ENCODE measurements at places on chromosomes 12 and 14.
A peak's percentile ranks its signal among the peaks of the same experiment; 100 is the strongest.

DNA sequence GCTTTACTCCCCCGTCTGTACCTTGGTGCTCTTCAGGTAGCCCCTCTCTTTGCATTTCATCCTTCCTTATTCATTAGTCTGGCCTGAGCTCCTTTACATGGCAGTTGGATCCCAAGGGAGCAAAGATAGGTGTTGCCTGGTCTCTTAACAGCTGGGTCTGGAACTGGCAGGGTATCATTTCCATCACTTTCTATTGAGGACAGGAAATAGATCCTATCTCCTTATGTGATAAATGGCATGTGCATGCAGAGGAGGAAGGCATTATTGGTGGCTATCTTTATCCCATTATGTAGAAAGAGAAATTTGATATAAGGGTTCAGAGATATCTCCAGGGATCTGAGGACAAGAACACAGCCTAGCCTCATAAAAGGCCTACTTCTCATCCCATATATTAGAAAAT is 54.6 kb upstream of the OAS1 start:
- DNase-seq: no peak

DNA sequence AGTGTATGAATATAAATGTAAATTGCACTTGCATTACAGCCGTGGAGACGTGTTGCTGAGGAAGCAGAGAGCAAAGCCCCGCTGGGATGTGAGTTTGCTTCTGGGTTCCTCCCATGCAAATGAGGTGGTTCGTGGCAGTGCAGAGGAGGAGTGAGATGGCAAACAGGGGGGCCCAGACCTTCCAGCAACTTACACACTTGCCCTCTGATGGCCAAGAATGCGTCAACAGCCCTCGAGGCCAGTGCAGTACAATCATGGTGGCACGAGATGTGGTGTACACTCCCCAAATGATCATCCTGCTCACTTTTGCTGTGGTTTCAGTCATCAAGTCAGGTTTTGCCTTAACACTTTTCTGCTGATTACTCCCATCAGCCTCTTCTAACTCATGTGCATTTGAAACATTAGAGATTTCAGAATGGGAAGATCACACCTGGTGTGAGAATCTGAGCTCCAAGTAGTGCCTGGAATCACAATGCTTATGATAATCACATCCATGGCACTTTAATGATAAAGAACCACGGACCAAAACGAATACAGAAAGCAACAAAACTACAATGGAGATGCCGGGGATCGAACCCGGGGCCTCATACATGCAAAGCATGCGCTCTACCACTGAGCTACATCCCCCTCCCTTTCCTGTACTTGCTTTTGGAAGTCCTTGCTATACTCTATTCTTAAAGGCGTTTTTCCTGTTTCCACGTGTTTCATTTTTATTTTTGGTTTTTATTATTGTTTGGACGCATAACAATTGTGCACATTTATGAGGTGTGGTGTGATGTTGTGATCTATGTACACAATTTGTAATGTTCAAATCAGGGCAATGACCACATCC is 7.0 kb upstream of the UBC start:
- peak; percentile 96 for DNase-seq

- DNase-seq: no peak
Measured at GRCh38 chr14:55802986-55803872, 223.2 kb downstream of the KTN1 start.

- no peak for DNase-seq
Measured at GRCh38 chr12:131907379-131908091, 13.1 kb downstream of the ULK1 start.

DNA sequence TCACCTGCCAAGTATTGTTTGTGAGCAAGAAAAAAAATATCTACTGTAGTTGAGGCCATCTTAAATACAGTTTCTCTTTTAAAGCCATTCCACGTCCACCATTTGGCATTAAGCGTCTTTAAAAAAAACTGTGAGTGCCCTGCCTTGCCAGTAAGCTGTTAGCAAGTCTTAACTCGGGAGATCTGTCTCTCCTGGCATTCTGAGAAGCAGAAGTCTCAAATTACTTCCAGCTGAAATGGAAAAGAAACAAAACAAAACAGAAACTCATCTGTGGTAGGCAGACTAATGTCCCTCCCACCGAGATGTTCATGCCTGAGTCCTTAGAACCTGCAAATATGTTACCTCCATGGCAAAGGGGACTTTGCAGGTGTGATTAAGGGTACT is 126.2 kb downstream of the CRADD start:
- no peak for DNase-seq

DNA sequence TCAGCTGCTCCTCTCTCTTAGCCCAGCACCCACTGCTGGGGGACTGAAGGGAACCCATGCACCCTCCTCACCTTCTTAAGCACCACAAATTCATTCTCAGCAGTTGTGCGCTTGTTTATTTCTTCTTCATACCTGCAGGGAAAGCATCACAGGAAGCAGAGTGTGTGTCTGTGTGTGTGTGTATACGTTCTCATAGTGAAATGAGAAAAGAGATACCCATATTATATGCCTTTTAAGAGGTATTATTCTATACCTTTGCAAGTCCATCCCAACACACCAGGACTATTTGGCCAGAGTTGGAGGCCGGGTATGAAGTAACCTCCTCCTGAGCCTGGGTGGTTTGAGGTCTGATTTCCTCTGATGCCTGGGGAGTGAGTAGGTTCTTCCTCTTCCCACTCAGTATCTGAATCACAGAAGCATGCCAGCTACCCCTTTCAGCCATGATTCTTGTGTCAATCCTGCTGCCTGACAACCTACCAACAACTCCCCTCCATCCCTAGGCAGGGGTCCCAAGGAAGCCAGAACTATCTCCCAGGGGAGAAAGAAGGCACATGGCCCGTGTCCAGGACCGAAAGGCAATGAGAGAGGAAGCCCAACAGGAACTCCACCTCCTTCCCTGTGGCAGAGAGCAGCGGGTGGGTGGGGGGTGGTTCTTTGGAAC is 3.0 kb downstream of the KRT73 start:
- DNase-seq: no peak

GRCh38 chr12:64650762-64651161 is 40.5 kb downstream of the RASSF3 start:
- DNase-seq: no peak

DNA sequence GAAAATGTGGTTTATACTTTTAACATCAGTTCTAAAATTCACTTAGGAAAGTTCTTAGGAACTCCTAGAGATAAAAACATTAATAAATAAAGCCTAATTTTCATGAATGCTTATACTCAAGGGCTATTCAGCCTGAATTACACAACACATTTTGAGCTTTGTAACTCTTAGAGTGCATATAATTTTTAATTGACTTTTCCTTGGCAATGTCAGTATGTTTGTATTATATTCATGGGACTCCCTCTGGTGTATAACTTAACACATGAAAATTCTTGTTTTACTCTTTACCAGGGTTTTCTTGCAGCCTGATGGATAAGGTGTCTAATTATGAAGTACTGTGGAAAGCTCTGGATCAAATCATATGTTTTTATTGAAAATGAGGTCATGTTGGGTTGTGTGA is 150.6 kb upstream of the HMGA2 start:
- no peak for DNase-seq

- DNase-seq: peak; percentile 80
Measured at GRCh38 chr12:93847517-93848474, 170.6 kb downstream of the CRADD start.

DNA sequence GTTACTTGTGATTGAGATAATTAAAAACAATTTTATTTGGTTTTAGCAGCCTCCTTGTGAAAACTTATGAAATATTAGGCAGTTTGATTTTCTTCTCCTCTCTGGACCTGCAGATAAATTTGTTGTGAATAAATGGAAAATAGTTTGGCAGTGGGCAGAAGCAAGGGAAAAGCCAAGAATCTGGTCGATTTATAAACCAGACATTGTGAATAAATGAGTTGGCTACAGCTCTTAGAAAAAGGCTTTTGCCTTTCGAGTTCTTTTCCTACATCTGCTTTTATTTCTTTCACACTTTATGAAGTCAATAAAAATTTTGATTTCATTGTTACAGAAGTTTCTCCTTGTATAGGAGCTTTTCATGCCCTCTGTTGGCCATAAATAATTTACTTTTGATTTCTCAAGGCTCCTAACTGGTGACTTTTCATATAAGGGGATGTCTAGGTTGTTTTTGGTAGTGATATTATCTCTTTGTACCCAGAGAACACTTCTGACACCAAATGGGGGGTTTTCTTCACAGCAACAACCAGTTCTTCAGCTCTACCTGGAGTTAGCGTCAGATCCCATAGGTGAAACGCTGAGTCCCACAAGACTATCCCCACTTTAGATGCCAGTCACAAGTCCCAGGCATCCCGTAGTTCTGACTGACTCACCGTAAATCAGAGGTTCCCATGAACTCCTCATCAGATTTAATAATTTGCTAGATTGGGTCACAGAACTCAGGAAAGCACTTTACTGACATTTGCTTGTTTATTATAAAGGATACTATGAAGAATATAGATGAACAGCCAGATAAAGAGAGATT is 136.5 kb upstream of the DNM1L start:
- no peak for DNase-seq

DNA sequence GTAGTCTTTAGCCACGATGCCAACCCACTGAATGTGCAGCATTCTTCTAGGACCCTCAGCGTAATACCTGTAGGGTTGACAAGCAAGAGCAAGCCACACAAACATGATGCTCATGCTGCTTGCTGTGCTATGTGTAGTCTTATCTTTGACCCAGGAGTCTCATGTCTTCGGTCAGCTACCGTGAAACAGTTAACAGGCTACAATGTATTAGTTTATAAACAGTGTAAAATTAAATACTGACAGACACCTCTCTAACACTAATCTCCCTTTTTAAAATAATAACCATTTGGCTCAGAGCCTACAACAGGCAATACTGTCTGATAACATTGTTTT is 1.9 kb downstream of the EAPP start:
- DNase-seq: no peak

GRCh38 chr14:98878282-98878681 is 393.7 kb downstream of the BCL11B start:
- no peak for DNase-seq

DNA sequence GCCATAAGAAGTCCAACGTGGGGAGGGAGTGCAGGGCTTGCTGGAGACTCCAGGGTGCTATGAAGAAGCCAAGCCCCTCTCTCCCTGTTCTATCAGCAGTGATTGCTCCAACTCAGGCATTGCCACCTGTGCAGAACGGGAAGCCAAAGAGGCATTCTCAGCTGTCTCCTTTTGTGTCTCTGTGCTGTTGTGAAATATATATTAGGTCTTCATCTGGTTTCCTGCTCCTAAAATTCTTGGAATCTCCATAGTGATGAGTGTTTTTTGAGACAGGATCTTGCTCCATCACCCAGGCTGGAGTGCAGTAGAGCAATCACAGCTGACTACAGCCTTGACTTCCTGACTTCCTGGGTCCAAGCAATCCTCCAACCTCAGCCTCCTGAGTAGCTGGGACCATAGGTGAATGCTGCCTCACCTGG is 51.2 kb upstream of the AEBP2 start:
- no peak for DNase-seq

GRCh38 chr12:28367993-28368392 is 177.7 kb downstream of the CCDC91 start:
- no peak for DNase-seq

- DNase-seq: no peak
Measured at GRCh38 chr12:98882526-98882925, 237.4 kb downstream of the APAF1 start.

DNA sequence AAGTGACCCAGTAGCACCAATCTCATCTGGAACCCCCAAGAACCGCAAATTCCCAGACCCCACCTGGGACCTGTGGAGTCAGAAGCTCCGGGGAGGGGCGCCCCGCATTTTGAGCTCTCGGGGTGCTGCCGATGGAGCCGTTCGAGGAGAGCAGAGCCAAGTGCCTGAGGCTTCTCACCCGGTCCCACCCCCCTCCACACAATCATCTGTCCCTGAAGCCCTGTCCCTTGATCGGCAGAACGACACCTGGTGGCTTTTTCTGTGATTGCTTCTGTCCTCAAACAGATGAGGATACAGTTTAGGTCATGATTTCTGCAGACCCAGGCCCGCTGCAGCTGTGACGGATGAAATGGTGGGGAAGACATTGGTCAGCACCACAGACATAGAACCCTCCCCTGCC is 74.7 kb downstream of the NOC4L start:
- no peak for DNase-seq

DNA sequence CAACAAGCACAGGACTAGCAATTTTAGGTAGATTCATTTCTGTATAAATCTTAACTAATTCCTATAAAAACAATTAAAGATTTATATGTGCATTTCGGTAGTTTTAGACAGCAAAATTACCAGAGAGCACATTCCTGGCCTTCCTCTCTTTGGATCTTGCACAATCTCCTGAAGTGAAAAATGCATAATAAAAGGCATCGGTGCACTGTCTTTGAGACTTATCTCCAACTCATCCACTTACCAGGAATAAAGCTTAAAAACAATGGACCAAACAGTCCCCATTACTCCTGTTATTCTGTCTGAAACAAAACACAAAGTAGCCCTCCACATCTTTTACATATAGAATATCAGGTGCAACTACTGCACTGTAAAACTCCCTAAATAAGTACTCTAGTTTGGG is 69.3 kb downstream of the HECTD1 start:
- DNase-seq: no peak

DNA sequence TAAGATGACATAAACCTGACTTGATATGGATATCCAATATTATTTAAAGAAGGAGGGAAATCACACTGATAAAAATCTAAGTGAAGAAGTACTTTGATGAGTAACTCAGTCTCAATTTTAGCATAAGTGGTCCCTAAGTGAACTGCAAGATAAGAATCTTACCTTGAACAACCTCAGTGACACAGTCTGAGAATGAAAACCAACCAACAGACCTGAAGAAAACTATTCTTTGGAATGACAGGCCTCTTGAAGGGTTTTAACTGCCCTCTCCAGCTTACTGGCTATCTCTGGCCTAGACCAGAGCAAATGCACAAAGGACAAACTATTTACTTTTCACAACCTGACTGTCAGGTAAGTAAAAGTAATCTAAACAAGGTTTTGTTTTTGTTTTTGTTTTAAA is 44.7 kb downstream of the CPM start:
- no peak for DNase-seq

- DNase-seq: peak; percentile 15
Measured at GRCh38 chr12:28543021-28543890, 353.0 kb downstream of the CCDC91 start.

DNA sequence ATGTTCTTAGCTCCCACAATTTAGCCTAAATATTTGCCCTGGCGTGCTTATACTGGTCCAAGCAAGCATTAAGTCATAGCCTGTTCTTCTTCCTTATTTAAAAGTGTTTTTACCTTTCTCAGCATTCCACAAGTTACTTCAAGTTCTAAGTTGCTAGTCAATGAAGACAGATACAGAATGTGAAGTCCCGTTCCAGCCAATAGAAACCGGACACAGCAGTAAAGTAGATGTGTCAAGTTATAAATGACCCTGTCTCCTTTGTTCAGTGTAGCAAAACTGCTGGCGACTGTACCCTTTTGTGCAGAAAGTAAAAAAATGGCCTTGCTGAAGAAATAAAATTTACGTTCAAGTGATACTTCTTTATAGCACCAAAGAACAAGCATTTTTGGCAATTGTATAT is 3.9 kb downstream of the SNAPC1 start:
- no peak for DNase-seq

GRCh38 chr12:123397400-123397799 is 13.5 kb downstream of the KMT5A start:
- no peak for DNase-seq

- DNase-seq: no peak
Measured at GRCh38 chr14:105168979-105169507, 467 bp upstream of the JAG2 start.

GRCh38 chr12:110286623-110287022 is 5.6 kb downstream of the ATP2A2 start:
- DNase-seq: no peak
